ENCODE measurements at places on chromosomes 12 and 14. TPM values are rescaled to one million over a fixed set of nuclear protein-coding genes. Genes with fewer than 3 reads are reported as not detected.

Gene STXBP6
- 20.6 TPM for polyA plus RNA-seq

GRCh38 chr14:73833034-73833433, 18.6 kb upstream of the PTGR2 start:
- peaks cover 16% of the 10 kb centered on the region for H3K4me1 ChIP-seq
- no peaks in the 10 kb centered on the region for H3K36me3 ChIP-seq
- H3K27ac ChIP-seq, result peak overlapping the region; percentile 34
- no peaks in the 10 kb centered on the region for H3K27me3 ChIP-seq
- H3K4me3 ChIP-seq, result no peak overlapping the region
- no peak for DNase-seq

DNA sequence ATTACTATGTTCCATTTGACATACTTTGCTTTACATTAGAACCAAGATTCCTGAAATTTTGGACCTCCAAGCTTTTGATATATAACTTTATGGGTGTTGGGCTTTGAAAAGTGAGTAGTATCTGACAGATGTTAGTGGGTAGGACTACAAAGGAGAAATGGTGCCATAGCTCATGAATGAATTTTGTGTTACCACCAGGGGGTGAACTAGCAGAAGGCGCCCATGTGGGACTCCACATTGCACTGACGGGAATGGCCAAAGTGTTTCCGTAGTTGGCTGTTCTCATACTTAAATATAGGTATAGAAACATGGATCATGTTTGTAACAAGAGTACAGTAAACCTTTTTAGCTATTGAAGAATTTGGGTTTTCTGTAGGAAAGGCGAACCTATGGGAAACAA, 337.5 kb downstream of the FLRT2 start:
- H3K27me3 ChIP-seq, result no peaks in the 10 kb centered on the region
- no peak for DNase-seq
- H3K36me3 ChIP-seq, result no peaks in the 10 kb centered on the region
- no peaks in the 10 kb centered on the region for H3K4me1 ChIP-seq

DNA sequence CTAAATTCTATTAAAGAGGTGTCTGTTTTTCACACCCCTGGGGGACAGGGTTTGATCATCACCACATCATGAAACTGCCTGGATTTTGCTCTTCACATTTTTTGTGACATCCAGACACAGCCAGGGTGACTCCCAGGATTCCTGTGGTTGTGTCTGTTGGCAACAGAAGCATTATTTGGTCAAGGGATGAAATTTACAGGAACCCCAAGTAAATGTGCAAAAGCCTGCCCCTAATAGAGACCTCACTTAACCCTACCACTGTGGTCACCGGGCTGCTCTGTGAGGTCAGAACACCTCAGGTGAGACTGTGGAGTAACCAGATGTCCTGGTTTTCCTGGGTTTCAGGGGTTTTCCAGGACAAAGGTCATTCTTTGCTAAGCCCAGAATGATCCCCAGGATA, 103.8 kb downstream of the DAD1 start:
- H3K27me3 ChIP-seq, result no peaks in the 10 kb centered on the region
- peaks cover 79% of the 10 kb centered on the region for H3K4me1 ChIP-seq
- no peak overlapping the region for H3K4me3 ChIP-seq
- no peak overlapping the region for H3K27ac ChIP-seq
- H3K36me3 ChIP-seq, result no peaks in the 10 kb centered on the region
- DNase-seq, result no peak

- DNase-seq, result no peak
- no peaks in the 10 kb centered on the region for H3K4me1 ChIP-seq
- no peaks in the 10 kb centered on the region for H3K36me3 ChIP-seq
- H3K27ac ChIP-seq, result no peak overlapping the region
Measured at GRCh38 chr14:105116451-105117256, 51.4 kb upstream of the GPR132 start.

DNA sequence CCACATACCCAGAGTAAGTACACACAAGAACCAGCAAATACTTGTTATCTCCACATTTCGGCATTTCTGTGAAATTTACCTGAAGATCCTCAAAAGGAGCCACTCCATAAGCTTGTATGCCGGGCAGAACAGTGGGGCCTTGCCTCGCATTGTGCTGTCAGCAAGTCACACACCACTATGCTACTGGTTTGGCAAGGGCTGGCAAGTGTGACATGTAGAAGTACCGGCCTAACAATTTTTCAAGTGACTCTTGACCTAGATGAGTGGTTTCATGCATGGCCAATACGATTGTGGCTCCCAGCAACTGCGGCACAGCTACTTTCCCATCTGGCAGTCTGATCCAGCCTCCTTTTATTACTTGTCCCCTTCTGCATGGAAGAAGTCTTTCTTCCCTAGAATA, 69.8 kb downstream of the GAS2L3 start:
- H3K4me3 ChIP-seq, result no peak overlapping the region
- H3K27me3 ChIP-seq, result no peaks in the 10 kb centered on the region
- H3K4me1 ChIP-seq, result no peaks in the 10 kb centered on the region
- no peaks in the 10 kb centered on the region for H3K36me3 ChIP-seq
- no peak for DNase-seq

DNA sequence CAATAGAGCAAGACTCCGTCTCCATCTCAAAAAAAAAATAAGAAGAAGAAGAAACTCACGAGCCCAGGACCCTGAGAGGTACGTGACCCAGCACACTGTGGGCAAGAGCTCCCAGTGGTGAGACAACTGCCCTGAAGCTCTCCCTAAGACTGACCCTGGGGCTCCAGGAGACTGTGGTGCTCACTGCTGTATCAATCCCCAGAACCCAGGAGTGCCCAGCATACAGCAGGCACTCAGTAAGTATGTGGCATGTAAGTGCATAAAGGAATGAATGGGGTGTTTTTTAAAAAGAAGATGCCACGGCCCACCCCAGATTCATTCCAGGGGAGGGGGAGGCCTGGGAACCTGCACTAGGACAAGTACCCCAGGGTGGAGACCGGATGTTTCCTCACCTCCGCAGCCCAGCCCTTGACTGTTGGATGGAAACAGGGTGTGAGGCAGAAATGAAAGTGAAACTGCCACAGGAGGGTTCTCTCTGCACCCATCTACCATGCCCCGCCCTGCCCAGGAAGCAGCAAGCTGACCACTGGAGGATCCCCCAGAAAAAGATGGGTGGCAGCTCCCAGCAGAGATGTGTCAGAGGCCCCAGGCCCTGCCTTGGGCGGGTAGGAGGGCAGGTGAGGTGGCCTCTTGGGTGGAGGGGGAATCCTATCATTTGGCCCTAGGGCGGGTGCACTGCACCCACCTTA, 12.2 kb downstream of the ITPK1 start:
- H3K27ac ChIP-seq, result no peak overlapping the region
- H3K4me1 ChIP-seq, result peaks cover 27% of the 10 kb centered on the region
- DNase-seq, result no peak
- H3K36me3 ChIP-seq, result no peaks in the 10 kb centered on the region
- H3K27me3 ChIP-seq, result no peaks in the 10 kb centered on the region

Gene OVCH1
- polyA plus RNA-seq, result 0.12 TPM

GRCh38 chr12:15662303-15662980, 126.7 kb downstream of the EPS8 start:
- no peak overlapping the region for H3K27ac ChIP-seq
- peaks cover 84% of the 10 kb centered on the region for H3K36me3 ChIP-seq
- DNase-seq, result no peak
- no peaks in the 10 kb centered on the region for H3K4me1 ChIP-seq
- H3K4me3 ChIP-seq, result no peak overlapping the region

Gene RIMBP2
- 0.01 TPM for polyA plus RNA-seq

- no peaks in the 10 kb centered on the region for H3K27me3 ChIP-seq
- H3K27ac ChIP-seq, result no peak overlapping the region
- H3K4me3 ChIP-seq, result no peak overlapping the region
- DNase-seq, result no peak
Measured at GRCh38 chr12:69118516-69118915, 120.9 kb upstream of the CPSF6 start.

- H3K4me1 ChIP-seq, result peaks cover 26% of the 10 kb centered on the region
- peaks cover 12% of the 10 kb centered on the region for H3K27me3 ChIP-seq
- no peak overlapping the region for H3K4me3 ChIP-seq
- H3K27ac ChIP-seq, result no peak overlapping the region
- H3K36me3 ChIP-seq, result no peaks in the 10 kb centered on the region
Measured at GRCh38 chr12:49946497-49946896, 4.0 kb upstream of the AQP2 start.

Gene SLC5A8
- polyA plus RNA-seq, result not detected

GRCh38 chr12:131533139-131533538, 177.8 kb upstream of the SFSWAP start:
- no peak overlapping the region for H3K27ac ChIP-seq
- H3K27me3 ChIP-seq, result no peaks in the 10 kb centered on the region
- H3K4me1 ChIP-seq, result no peaks in the 10 kb centered on the region
- no peak overlapping the region for H3K4me3 ChIP-seq

Gene HCAR3
- 0.19 TPM for polyA plus RNA-seq

Data from heart right ventricle (tissue), 16 donors.